ENCODE measurements at places on chromosomes 12 and 14.

DNA sequence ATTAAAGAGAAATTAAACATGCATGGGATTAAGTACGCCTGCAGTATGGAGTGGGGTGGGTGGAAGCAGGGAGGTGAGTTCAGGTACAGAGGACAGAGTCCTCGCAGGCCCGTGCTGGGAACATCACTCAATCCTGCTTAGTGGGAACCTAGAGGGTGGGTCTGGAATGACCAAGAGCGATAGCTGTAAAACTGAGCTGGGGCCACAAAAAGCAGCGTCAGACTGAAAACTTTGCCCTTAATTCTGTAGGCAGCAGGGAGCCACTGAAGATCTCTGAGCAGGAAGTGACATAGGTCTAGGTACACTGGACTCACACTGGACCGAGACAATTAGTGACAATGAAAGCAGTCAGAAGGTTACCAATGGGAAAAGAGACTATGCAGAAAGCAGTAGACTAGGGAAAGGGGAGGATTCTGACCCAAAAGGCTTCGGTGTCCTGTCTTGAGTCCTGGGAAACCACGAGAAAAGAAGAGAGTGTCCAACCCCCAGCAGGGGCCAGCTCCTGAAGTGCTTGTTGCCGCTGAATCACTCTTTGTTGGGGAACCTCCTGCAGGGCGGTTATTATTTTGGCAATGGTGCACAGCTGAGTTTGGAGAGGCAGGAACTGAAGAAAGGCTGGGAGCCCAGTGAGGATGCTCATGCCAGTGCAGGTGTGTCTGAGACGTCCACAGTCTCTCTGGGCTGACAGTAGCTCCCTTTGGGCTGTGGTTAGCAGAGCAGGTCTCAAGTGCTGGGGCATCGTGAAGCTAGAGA is 97.4 kb downstream of the PLXNC1 start:
- DNase-seq, result no peak

DNA sequence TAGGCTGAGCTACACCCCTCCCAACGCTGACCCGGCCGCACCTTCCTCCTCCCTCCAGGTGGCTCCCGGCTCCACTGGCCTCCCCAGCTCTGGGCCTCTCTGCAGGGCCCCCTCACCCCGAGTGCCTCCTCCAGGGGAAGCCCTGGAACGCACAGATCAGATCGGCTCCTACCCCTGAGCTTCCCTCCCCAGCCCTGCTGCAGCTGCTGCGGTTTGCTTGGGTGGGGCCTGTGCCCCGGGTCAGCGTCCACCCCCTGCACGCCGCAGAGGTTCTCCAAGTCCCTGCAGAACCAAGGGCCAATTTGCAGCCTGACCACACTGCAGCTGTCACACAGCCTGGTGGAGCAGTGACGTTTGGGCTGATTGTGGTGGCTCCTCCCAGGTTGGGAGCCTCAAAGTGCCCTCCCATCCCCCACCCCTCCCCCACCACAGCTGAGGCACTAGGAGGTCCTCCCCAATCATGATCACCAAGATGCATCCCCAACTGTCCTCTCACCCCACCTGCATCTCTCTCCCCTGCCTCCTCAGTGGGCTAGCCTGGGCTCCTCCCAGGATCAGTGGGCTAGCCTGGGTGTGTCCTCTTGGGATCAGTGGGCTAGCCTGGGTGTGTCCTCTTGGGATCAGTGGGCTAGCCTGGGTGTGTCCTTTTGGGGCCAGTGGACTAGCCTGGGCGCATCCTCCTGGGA is 12.8 kb upstream of the FBRSL1 start:
- DNase-seq, result no peak

DNA sequence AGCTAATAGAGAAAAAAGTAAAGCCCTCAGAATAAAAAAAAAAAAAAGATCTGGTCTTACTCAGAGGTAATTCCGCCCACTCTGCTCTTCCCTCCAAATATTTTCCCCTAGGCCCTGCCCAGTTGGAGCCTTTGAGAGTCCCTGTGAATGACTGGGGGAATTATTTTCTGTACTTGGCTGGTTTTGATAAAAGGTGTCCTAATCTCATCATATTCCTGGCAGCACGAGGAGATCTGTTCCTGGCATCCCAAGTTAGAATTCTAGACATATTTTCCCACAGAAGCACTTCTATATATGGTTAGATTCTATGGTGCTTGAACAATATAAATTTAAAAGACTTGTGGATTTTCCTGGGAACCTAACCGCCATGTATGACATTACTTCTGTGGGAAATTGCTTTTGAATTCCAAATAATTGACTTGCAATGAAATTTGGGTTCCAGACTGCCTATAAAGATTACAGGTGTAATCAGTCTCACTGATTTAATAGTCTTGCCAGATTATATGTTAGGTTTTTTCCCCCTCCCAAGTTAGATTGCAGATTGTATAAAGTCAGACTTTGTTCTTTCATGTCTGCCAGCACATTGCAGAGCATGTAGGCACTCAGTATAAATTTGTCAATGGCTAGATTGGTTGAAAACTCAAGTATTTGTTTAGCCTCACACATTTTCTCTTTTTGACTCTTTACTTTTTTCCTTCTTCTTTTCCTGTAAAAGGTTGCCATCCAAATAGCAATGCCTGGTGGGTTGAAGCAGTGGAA is 12.3 kb downstream of the GPX2 start:
- no peak for DNase-seq

DNA sequence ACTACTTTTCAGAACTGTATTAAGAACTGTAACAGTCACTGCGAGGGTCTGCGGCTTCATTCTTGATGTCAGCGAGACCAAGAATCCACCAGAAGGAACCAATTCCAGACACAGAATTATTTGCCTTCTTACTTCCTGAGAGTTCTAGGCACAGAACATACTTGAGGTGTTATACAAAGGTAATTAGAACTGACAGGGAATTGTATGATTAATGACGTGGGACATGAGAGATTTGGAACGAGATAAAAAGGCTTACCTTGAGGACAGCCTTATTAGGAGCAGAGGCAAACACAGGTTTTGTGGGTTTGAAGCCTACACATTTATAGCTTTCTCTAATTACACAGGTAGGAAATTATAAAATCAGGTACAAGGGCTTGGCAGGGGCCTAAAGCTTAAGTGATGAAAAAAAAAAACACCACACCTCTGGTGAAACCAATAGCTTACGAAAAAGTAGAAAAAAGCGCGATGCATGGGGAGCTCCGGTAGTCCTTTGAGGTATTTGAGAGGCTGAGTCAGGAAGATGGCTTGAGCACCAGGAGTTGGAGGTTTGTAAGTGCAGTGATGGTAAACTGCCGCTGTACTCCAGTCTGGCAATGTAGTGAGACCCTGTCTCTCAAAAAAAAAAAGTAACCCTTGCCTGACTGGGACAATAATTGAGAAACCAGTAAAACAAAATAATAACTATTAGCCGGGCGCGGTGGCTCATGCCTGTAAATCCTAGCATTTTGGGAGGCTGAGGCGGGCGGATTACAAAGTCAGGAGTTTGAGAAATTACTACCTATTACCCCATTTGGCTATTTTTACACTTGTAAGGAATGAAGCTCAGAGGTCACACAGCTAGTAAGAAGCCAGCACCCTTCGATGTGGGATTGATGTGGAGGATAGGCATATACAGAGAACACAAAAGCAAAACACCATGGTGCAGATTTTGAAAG is 795 bp upstream of the ACOT2 start:
- no peak for DNase-seq

GRCh38 chr12:110170535-110171185 is 46.5 kb downstream of the IFT81 start:
- no peak for DNase-seq

GRCh38 chr12:131597333-131597732 is 113.6 kb upstream of the SFSWAP start:
- no peak for DNase-seq

DNA sequence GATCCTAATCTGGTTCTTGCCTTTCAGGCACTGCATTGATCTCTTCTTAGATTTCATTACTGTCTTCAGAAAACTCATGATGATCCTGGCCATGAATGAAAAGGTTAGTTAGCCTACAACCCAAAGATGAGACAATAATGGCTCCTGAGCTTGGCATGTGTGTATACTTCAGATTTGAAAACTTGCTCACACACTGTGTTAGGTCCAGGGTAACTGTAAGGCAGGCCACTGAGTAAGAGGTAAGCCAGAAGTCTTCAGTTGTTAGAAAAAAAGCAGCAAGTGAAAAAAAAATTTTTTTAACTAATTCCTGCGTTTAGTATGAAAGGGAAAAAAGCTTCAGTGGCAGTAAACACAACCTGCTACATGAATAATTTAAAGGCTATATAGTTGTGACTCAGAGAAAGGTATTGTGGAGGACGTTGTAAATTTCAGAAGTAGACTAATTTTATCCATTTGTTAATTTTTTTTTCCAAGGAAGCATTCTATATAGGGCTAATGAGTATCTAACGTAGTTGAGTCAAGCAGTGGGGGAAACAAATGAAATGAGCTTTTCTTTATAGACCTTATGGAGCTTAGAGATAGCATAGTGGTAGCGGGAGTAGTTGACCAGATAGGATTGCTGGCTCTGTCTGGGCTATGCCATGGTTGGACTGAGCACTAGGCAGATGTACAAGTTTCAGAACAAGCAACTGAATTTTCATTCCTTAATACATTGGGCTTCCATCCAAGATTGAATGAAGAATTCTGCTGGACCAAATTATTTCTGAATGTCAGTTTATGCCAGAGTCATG is 20.5 kb downstream of the TMBIM6 start:
- no peak for DNase-seq

DNA sequence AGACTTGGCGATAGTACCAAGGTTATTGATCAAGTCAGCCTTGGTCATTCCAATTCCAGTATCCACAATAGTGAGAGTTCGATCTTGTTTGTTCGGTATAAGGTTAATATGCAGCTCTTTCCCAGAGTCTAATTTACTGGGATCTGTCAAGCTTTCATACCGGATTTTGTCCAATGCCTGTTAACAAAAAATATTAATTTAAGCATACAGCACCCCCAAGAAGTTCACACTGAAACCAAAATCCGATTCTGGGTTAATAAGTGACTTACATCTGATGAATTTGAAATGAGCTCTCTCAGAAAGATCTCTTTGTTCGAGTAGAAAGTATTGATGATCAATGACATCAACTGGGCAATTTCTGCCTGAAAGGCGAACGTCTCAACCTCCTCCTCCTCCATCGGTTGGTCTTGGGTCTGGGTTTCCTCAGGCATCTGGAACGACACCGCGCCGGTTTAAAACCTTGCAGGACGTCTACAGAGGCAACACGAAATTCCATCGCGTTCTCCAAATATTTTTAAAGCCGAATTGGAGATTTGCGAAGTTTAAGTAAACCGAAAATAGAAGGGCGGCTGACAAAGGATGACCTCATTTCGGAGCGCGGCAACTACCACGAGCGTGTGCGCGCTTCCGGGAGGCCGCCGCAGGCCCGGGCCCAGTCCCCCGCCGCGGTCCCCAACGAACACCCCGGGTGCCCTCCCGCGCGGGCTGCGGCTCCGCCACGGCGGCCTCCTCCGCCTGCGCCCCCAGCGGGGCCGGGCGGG is 716 bp downstream of the HSP90AA1 start:
- DNase-seq, result peak; percentile 59

- no peak for DNase-seq
Observed at GRCh38 chr14:91305650-91306431, 61.3 kb upstream of the GPR68 start.

DNA sequence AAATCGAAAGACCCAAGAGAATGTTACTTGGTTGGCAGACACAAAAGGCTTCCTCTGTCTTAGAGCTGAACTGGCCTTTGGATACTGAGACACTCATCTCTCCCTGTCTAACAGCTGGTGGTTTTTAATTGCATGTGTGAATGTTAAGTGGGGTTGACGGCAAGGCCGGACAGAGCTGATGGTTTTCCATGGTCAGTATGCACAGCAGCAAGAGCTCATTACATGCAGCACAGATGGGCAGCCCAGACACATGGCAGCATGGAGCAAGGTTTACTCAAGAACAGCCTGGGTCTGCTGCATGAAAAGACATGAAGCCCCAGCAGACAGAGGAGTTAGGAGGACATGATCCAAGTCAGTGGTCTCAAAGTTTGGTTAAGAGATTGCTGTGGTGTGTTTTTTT is 27.8 kb upstream of the CACNA2D4 start:
- DNase-seq, result no peak

- no peak for DNase-seq
Observed at GRCh38 chr12:60278209-60278608, 682.4 kb downstream of the SLC16A7 start.

GRCh38 chr14:54364555-54365415 is 32.0 kb upstream of the CDKN3 start:
- DNase-seq, result peak; percentile 79

DNA sequence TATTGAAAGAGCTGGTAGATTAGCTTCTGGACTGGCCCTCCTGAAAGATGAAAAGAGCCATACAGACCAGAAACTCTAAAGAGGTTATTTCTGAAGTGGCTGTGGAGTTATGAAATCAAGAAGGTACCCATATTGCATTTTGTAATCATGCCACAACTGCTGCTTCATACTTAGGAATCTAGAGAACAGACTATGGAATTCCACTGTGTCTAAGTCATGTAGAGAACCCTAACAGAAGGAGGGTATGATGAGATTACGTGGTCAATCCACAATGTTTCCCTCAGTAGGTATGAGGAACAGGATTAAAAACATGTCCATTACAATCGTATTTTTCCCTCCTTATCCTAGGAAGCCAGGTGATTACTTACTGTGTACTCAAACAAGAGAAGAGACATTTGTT is 708.8 kb downstream of the RERGL start:
- DNase-seq, result no peak

GRCh38 chr14:100007254-100007653 is 58.0 kb upstream of the EVL start:
- DNase-seq, result no peak

GRCh38 chr14:105010891-105011291 is 10.0 kb downstream of the CDCA4 start:
- no peak for DNase-seq

DNA sequence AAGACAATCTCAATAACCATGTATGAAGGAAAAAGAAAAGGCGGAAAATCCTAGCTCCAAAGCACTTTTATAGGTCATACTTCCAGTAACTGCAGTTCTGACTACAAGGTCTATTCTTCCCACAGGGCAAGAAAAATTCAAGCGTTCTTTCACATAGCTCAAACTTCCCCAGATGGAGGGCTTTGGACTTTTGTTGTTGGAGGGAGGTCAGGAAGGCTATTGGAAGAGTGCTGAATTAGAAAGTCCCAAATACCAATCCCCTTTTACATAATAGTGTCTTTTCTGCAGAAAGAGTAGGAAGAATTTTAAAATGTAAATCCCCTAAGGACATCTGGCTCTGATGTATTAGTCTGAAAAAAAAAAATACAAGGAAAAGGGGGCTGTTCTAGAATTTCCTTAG is 309.4 kb downstream of the MDGA2 start:
- DNase-seq, result no peak
